ENCODE measurements at places on chromosomes 6 and 20.

DNA sequence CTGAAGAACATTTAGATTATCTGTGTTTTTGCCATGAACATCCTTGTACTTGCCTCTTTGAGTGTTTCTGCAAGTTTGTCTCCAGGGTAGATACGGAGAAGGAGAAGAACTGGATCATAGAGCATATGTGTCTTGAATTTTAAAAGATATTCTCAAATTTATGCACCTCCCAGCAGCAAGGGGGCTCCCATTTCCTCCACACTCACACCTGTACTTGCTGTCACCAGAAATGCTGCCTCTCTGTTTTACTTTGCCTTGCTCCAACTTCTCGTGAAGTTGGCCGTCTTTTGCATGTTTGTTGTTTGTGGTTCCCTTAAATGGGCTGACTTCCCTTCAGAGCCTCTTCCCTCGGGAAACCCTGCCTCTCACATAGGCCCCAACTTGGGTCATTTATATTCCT, 171.0 kb downstream of the TFAP2C start:
- DNase-seq: no peak

DNA sequence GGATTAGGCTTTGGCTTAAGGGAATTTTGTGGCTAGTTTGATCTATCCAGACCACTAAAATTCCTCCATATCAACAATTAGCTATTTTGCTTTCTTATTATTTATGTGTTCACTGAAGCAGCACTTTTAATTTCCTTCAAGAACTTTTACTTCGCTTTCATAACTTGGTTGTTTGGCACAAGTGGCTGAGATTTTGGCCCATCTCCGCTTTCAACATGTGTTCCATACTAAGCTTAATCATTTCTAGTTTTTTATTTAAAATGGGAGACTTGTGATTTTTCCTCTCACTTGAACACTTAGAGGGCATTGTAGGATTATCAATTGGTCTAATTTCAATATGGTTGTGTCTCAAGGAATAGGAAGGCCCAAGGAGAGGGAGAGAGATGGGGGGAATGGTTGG, 102.4 kb upstream of the HSF2 start:
- no peak for DNase-seq

- no peak for DNase-seq
Measured at GRCh38 chr20:12318043-12318442, 400.4 kb downstream of the BTBD3 start.

- DNase-seq: no peak
Measured at GRCh38 chr6:135990439-135990838, 138.9 kb downstream of the PDE7B start.

Measured in NCI-H1092 (cell line).